ENCODE measurements at places on chromosomes 5 and 9. TPM values are rescaled to one million over a fixed set of nuclear protein-coding genes. Genes with fewer than 3 reads are reported as not detected.

UBE2B gene
- polyA plus RNA-seq, result 260 TPM

NOXA1 gene
- 4.3 TPM for polyA plus RNA-seq

FGD3 gene
- polyA plus RNA-seq, result 1.1 TPM

CSF1R gene
- polyA plus RNA-seq, result 4.5 TPM

CDKN2B gene
- 1.9 TPM for polyA plus RNA-seq

LOX gene
- polyA plus RNA-seq, result 8.4 TPM

C9orf152 gene
- polyA plus RNA-seq, result not detected

PIP5KL1 gene
- 0.29 TPM for polyA plus RNA-seq

- DNase-seq, result peak; percentile 76
These were observed 156.7 kb downstream of the EBF1 start for GRCh38 chr5:158943057-158943456.

DNA sequence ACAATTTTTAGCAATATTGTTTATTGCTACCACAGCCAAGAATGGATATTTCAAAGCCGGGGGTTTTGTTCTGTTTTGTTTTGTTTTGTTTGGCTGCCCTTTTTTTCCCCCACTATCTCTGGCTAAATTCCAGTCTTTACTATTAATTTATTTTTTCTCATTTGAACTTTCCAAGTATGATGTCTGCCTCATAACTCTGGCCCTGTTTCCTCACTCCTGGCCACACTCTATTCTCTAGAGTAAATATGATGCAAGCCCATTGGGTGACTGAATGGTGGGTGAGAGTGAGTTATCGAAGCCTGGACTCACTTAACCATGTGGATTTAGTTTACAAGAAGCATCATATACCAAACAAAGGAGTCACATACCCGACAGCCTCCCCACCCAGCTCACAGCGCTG is 41.9 kb downstream of the WDR36 start:
- no peak for DNase-seq

DNA sequence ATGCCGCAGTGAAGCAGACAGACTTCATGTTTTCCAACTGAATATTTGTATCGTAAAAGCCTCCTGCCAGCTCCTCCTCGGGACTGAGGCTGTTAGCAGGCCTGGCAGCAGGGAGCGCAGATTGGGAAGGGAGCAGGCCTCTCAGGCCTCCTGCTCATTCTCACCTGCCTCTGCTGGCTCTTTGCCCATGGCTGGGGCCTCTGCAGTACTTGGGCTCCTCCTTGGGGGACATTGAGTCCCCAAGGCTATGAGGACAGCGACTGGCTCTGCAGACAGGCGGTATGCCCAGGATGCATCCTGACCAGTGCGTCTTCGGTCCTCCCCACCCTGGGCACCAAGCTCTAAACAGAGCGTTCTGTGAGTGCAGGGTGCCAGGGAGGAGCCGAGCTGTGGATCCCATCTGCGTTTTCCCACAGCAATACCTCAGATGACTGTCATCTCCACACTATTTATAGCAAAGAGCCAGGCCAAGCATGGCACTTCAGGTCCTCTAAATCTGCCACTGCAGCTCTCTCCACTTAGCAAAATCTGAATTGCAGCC is 38.7 kb downstream of the TSTD2 start:
- peak; percentile 34 for DNase-seq

DNA sequence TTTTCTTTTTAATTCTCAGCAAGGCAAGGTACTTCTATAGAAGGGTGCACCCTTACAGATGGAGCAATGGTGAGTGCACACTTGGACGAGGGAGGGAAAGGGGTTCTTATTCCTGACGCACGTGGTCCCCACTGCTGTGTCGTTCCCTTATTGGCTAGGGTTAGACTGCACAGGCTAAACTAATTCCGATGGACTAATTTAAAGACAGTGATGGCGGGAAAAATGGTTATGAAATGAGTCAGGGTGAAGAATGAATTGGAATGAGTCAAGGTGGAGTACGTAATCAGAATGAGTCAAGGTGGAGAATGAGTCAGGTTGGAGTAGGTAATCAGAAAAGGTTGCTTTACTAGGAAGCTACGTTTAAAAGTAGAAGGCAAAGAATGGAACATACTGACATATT is 2.1 kb upstream of the HMGCS1 start:
- DNase-seq, result no peak

DNA sequence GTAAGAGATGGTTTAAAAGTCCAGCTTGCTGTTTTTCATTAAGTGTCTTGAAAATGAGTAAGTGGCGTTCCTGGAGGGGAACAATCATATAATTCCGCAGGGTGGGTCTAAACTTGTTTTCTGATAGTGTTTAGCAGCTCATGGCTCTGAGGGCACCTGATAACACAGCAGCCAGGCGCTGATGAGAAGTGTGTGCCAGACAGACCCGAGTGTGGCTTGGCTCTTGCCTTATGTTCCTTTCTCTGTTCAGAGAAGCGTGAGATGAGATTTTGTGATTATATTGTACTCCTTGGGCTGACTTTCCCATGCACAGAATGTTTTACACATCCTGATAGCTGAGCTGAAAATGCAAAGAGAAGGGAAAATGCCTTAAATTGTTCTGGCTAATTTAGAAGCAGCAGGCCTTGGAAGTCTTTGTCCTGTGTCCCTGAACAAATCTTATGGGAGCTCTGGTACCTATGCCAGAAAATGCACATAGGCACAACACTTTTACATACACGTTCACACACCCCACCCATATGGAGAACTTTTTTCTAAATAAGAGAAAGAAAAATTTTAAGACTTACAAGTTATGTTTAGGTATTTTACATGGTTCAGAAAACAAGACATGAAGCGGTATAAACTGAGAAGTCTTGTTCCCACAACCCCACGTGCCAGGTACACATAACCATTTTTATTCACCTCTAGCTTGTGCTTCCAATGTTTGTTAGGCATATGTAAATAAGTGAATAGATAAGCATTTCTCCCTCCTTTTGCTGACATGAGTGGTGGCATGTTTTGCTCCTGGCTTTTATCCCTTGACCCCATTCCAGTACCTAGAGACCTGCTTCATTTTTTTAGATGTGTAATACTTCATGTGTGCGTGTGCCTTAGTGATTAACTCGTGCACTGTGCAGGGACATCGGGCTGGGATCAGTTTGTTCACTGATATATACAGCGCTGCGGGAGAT is 152.2 kb upstream of the OTULINL start:
- no peak for DNase-seq

- no peak for DNase-seq
These were observed 218.2 kb downstream of the MAST4 start for GRCh38 chr5:66814146-66814991.

DNA sequence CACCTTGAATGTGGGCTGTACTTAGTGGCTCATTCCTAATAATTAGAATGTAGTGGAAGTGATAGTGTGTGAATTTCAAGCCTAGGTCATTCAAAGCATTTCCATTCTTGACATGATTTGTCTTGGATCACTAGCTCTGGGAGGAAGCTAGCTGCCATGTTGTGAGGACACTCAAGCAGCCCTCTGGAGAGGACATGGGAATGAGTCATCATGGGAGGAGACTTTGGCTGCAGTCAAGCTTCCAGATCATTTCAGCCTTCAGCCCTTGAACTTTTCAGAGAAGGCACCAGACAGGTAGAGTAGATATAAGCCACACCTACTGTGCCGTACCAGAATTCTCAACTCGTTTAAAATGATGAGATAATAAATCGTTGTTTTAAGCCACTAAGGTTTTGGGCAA is 506.9 kb downstream of the ZNF608 start:
- DNase-seq, result no peak

DNA sequence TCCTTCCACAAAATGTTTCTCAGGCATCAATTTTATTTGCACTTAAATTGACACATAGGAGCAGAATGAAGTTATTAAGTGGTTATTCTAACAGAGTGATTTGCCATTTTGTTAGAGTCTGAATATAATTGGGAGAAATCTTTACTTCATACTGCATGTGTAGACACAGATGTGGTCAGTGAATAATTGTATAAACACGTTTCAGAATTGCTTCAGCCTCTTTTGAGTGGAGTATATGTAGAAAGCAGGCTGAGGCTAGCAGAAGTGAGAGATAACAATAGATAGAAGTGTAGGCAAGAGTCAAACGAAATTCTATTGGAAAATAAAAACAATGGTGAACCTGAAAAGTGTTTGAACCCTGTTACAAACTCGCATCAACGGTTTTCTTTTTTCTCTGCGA is 270.7 kb downstream of the TMEM167A start:
- no peak for DNase-seq

DNA sequence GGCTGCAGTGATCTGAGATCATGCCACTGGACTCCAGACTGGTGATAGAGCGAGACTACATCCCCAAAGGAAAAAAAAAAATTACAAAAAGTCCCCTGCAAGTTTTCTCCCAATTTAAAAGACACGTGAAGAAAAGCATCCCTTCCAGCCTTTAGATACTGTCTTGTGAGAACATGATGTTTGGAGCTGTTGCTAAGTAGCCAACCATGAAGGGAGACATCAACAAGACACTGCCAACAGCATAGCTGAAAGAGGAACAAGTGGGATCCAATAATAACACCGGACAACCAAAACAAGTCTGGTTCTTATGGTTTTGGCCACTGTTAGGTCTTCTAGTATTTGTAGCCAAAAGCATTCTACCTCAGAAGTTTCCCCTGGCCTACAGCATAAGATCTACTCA is 118.9 kb upstream of the CCDC180 start:
- DNase-seq, result no peak

GRCh38 chr5:106966686-106967315 is 703.9 kb downstream of the EFNA5 start:
- DNase-seq, result no peak

- DNase-seq, result no peak
These were observed 113.2 kb upstream of the SNX2 start for GRCh38 chr5:122661496-122662180.

GRCh38 chr9:76378367-76379073 is 15.7 kb downstream of the RFK start:
- DNase-seq, result no peak

- no peak for DNase-seq
These were observed 32.4 kb downstream of the NEK6 start for GRCh38 chr9:124290053-124290591.

DNA sequence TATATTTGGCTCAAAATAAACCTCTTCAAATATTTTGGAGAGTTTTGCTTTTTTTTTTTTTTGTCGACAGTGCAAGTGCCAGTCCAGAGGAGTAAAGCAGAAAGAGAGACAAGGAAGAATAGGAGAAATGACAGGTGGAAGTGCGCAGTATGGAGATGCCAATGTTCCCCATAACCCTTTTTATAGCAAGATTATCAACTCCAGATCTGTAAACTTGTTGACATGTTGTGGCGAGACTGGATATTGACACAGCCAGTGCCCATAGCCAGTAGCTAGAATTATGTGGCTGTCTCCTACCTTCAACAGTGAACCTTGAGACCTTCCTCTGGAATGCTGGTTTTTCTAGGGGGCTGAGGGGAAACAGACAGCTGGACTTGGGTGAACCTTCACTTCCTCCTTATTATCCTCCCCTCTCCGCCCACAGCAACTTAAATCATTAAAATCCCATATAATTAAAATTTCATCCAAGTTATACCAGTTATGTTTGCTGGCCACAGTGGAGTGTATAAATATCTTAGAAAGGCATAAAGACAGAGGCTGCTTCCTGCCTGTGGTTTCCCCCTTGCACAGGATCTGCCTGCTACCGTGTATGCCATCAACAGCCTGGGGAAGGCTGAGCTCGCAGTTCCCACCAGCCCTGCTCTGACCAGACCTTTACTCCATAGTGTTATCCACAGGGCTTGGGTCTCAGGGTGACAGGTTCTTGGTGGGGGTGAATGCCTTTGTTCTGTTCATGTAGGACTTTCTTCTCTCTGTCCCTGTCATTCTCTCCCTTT is 112.3 kb upstream of the ANKH start:
- no peak for DNase-seq

- no peak for DNase-seq
These were observed 129.7 kb upstream of the FBN2 start for GRCh38 chr5:128667751-128668150.

GRCh38 chr9:135906291-135907005 is 898 bp downstream of the CAMSAP1 start:
- no peak for DNase-seq

DNA sequence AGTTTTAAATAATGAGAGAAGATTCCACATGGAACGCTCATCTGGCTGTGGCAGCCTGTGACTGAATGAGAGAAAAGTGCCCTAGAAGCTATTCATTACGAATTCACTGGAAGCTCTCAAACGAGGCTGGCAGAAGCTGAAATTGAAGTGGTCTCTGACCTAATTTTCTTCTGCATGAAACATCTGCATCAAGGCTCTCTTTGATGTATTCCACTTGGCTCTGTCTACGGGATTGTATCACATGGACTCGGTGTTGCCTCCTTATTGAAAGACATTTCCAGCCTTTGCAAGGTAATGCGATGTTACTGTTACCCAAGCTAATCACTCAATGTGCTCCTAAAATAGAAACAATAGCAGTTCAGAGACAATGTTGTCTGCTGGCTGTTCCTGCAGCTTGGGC is 246.9 kb upstream of the ZNF462 start:
- no peak for DNase-seq

DNA sequence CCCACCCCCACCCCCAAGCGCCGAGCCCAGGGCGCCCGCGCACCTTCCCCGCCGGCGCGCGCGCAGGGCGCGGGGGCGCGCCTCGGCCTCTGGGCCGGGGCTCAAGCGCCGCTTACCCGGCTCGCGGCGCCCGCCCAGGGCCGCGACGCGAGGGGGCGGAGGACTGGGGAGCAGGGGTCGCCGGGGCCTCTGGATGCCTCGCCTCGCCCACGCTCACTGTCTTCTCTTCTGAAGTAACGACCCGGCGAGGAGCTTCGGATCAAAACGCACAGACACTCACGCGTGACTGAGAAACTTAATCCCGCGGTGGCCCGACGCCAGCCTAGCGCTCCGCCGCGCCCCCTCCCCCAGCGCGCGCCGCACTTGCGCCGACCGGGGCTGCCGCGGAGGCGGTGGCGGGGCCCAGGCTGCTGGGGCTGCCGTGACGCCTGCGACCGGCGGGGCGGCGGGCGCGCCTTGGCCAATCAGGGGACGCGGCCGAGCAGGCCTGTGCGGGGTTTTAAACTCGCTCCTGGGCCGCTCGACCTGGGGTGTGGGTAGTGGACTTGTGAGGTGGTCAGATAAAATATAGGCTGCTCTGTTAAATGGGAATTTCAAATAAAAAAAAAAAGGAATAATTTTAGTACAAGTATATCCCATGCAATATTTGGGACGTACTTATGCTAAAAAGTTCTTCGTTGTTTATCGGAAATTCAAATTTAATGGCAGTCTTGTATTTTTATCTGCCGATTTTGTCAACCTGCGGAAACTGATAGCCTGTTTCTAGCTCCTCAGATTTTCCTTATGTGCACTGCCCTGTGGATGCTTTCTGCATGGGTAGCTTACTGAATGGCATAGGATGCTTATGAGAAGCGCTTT is at the start of gene MPDZ:
Gene MPDZ (minus strand): TSS at position 409 of the 858 bp plus-strand sequence. CDS start 29,377 bp downstream, outside the sequence.
- DNase-seq, result peak; percentile 77

All from right cardiac atrium (tissue), 5 donors.